ENCODE measurements at places on chromosomes 1 and 21.

DNA sequence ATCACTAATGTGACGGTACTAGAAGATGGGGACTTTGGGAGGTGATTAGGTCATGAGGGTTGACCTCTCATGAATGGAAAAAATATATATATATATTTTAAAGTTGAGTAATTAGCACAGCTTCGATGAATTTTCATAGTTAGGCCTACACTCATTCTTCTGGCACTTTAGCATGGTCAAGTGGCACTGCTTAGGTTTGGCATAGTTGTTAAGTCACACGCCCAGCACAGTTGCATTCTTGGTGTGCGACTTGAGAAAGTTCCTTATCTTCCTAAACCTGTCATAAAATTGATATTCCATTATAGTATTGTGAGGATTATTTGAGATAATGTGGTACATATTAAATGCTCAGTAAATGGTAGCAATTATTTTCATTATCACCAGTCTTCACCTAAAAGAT lies 47.7 kb downstream of the MAN1A2 start:
- DNase-seq = no peak

DNA sequence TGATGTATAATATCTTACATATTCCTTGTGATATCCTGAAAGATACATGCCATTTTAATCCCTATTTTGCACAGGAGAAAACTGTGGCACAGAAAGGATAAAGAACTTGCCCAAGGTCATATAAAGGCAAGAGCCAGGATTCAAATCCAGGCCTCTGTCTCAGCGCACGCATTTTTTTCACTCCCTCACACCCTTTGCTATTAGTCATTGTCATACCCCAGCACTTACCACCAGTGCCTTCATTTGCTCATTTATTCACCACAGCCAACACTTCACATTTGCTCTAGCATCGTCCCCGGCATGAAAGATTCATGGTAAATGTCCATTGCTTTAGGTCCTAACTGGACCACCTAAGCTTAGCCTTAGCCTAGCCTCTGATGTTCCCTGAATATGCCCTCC lies 14.2 kb downstream of the ALX3 start:
- no peak for DNase-seq

DNA sequence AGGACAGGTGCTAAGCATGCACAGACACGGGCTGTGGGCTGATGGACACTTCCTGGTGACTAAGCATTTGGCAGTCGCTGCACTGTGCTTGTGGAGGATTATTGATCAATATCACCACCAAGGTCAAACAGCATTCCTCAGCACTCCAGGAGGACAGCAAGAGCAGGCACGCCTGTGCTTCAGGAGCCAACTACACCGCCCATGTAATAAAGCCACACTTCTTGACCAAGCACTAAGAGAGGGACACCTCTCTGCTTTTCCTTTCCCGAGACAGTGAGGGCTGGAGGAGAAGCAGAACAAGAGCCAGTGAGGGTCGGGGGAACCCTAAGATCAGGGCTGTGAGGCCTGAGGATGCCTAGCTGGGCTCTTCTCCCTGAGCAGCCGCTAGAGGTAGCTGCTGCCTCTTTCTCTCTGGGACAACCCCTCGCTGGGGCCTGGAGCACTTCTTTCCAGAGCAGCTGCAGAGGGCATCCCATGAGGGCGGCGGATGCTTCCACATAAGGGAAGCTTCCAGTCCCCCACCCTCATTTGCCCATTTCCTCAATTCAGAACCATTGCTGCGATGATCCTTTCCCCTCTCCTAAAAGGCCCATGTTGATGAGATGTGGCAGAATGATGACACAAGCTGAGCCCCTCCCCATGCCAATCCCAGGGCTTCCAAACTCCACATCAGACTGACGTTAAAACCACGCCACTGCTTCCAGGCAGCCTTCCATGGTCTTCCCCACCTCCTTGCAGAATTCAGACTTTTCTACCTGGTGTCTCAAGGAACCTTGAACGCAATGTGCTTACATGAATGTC lies 19.1 kb downstream of the RAB7B start:
- peak; percentile 61 for DNase-seq

DNA sequence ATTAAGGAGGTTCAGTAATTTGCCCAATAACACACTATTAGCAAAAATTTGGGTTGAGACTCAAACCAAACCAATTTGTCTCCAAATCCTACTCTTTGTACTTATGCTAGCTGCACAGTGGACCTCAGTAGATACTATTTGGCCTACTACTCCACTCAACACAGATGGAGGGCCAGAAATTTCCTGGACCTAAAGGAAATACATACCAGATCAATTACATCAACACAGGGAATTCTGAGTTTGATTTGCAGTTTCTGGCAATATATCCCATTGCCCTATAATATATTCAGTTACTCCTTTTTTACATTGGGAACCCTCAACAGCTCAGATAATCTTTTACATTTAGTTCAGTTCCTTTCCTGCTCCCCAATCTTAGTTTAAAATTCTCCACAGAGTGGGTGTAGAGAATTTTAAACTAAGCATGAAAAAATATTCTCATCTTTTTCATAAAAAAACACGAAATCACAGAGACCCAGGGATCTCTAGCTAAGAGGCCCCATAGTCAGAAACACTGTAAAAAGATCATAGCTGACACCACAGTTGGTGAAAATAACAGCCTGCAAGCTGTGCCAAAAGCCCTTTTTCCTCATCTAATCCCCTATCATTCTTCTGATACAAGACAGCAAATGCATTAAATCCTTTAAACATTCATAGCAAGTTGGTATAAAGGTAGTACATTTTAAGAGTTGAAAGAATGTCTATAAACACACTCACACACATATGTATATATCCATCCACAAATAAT lies 317.7 kb upstream of the ESRRG start:
- no peak for DNase-seq

GRCh38 chr1:208837242-208837641 lies 593.1 kb upstream of the PLXNA2 start:
- DNase-seq = no peak

DNA sequence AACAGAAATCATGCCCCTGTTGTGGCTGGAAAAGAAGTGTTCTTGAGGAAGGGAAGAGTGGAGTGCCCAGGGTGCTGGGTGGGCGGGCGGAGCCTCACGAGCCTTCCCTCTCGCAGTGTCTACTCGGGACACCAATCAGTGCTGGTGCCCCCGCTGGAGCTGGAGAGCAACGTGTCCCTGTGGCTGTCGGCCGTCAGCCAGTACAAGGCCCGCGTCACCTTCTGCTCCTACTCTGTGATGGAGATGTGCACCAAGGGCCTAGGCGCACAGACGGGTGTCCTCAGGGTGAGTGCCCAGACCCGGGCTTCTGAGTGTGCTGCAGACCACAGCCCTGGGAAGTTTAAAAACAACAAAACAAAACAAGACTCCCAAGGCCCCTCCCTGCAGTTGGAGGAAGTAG lies 47.4 kb downstream of the S100B start:
- no peak for DNase-seq

- no peak for DNase-seq
These were observed 6.7 kb downstream of the INAVA start for GRCh38 chr1:200901350-200901749.

- no peak for DNase-seq
These were observed 33.6 kb upstream of the DISP1 start for GRCh38 chr1:222781251-222781650.

GRCh38 chr1:95753382-95754016 lies 519.5 kb downstream of the RWDD3 start:
- DNase-seq = no peak

DNA sequence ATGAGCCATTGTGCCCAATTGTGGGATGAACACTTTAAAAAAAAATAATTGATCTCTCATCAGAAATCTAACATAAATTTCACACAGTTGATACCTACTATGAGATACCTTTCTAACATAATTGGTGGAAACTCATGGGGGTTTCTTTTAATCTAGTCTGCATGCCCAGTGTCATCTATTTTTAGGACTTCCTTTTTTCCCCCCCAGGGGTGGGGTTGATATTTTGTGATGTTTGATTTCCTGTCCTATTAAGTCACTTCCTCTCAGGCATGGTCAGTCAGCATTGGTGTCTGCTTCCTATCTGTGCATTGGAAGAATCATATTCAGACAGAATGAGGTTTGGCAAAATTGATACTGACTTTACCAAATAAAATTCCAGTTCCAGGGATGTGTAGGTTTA lies 21.5 kb downstream of the NFYC start:
- no peak for DNase-seq

DNA sequence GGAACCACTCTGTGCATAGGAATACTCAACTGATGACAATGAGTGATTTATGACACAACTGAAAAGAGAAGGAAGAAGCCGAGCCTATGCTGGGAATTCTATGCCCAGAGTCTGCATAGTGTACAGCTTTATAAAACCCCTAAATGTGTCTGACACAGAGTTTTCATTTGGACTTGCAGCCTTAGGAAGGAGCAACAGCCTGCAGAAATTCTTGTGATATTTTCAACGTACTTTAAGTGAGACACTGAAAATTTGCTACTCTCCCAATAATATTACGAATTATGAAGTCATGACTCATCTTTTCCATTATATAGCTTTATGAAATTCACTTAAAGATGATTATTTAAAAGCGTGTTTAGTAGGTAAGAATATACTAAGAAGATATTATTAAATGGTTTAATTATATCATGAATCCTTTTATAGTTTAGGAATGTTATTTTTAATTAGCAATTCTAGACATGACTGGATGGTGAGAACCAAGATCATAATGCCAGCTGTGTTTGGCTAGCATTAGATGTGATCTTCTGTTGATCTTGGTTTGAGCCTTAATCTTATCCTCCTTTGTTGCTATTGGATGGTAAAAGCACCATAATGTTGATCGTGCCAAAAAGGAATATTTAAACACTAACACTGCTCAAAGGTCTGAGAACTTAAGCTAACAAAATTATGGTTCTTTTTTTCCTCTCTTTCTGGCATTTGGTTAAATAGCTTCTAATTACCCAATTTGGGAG lies 785.1 kb upstream of the ADGRL4 start:
- no peak for DNase-seq

- no peak for DNase-seq
These were observed 19.9 kb downstream of the FAM89A start for GRCh38 chr1:231020139-231020601.

DNA sequence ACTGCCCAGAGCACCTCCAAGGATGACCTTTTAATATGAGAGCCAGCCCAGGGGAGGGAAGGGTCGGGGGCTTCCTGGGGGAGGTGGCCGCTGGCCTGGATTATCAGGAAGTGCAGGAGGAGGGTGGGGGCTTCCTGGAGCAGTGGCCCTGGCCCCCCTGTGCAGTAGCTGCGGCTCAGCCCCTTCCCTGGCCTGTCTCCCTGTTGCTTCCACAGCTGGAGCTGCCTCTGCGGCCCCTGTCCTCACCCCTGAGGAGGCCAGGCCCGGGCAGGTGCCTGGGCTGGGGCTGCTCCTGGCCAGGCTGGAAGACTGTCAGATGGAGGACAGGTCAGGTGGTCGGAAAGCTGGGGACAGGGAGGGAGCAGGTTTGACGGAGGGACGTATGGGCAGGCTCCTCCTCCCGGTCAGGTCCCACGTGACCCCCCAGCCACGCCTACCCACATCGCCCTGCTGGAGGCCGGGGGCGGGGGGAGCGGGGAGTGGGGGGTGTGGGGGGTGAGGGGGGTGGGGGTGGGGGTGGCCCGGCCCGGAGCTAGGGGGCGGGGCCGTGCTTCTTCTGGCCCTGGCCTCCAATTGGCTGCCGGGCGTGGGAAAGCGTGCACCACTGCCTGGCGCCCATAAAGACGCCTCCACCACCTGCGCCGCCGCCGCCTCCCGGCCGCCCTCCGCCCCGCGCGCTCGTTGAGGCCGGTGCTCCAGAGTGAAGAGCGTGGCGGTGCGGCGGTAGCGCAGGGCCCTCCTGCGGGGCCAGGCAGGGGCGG lies 10.2 kb upstream of the TNFRSF14 start:
- DNase-seq = peak; percentile 90

DNA sequence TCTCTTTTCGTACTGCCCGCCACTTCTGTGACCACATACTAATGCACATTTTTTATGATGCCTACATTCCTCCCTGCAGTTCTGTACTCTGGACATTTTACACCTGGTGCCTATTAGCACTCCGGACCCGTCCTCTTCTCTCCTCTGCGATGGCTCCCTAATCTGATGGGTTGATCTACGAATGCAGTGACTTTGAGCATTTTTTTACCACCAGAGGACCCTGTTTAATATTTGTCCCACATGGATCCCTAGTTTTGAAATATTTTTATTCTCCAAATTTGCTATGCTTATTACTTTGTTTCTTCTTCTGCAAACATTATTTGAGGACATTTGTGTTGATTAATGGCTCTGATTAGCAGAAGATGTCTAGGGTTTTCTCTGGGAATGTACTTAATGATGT lies 5.2 kb downstream of the PPFIA4 start:
- DNase-seq = no peak

GRCh38 chr1:207999274-207999915 lies 88.5 kb upstream of the CD34 start:
- DNase-seq = no peak

DNA sequence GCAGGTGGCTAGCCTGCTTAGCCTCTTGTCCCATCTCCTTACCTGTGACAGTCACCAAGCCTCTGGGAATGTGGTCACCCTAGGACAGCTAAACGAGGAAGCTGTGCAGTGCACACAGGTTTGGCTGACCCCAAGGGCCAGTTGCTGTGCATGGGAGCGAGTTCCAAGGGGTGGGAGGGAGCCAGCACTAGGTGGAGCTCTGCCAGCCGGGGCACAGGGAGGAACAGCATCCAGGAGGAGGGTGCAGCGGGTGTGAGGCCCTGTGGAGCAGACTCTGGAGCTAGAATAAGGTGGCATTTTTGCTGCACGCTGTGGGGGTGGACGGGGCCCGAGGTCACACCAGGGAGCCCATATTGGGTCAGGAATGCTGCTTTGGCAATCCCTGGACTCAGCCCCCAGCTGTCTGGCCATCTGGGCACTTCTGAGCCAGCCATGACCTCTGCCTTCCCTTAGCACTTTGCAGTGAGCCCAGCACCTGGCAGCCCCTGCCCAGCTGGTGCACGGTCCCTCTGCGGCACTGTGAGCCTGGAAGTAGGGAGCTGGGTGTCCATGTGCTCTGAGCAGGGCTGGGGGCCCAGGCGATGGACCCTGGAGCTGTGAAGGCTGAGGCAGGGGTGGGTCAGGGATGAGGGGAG lies 8.7 kb downstream of the PDXK start:
- no peak for DNase-seq

DNA sequence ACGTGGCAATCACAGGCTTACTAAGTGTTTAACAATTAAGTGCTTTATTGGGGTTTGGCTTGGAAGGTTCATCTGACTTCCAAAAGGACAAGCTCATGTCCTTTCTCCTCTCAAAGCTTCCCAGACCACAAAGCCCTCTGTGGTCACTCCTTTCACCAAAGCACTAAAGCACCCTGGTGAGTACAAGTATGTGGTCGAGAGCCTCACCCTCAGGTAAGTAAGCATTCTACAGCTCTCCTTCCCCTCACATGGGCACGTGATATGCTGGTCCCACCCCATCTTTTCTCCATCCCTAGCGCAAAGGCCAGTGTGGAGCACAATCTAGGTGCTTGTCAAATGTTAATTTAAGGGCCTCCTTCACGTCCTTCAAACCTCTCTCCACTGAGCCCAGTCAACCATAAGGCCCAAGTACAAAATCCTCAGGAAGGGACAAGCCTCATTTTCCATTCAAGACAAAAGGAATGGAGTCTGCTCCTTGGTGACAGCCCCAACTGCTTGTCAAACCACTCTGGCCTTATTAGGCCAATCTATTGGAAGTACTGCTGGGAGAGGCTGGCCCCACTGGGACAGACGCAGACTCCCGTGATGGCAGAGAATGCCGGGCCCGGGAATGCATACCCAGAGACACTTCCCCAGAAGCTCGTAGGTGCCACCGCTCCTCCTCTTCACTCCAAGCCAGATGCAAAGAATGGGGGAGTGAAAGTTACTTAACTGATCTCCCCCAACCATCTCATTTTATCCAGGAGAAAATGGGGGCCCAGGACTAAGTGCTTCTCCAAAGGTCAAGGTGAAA lies 7.8 kb downstream of the STMN1 start:
- no peak for DNase-seq

GRCh38 chr1:14948112-14948652 lies 205.4 kb upstream of the TMEM51 start:
- no peak for DNase-seq

All from BE2C (cell line).